ENCODE measurements at places on chromosomes 2 and 18.

DNA sequence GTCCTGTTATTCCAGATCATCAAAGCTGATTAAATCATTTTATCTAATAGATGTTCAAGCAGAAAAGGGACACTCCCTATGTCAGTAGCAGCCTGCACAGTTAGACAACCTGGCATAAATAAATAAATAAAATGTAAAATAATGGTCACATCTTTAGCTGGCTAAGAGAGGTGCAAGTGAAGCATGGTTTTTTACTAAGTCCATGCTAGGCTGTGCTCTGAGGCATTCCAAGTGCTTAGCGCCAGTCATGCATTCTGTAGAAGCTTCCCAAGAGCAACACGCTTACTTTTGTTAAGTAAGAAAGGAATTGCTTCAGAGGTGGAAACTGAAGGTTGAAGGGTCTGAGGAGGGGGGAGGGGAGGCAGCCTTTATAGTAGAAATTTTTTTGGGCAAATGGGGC is 351.2 kb downstream of the CDH2 start:
- no peak for DNase-seq

DNA sequence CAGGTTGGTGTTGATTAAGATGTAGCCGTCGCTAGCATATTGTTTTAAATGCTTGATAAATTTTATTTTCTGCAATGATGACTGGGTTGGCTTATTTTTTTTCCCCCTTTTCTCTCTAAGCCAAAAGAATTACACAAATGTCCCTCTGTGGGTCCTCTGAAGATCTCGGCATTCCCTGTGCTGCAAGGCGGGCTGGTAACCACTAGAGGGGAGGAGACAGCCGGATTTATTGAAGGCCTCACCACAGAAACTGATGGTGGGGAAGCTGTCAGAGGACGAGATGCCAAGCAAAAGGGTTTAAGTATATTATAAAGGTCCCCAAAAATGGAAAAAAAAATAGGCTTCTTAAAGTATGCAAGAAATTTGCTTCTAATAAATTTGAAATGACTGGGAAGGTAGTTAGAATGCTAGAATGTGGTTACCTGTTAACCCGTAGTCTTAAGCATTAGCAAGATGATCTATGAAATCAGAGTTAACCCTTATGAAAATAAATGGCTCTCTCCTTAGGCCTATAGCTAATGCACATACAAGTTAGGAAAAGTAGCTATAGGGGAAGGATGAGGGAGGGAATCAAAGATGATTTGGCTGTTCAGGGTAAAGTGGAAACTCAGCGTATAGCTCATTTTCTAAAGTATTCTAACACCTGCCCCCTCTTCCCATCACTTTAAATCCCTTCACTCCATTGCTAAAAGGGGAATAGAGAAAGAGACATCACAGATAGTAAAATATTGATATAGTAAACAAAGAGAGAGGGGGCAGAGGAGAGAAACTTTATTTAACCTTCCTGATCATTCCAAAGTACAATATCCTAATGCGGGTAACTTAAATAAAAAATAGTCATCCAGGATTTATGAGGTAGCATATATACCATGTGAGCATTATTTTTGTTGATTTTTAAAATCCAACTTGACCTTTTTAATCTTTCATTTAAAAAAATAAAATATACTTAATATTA is 894.5 kb upstream of the POU3F3 start:
- no peak for DNase-seq

GRCh38 chr18:58687871-58688308 is 16.6 kb downstream of the MALT1 start:
- no peak for DNase-seq

DNA sequence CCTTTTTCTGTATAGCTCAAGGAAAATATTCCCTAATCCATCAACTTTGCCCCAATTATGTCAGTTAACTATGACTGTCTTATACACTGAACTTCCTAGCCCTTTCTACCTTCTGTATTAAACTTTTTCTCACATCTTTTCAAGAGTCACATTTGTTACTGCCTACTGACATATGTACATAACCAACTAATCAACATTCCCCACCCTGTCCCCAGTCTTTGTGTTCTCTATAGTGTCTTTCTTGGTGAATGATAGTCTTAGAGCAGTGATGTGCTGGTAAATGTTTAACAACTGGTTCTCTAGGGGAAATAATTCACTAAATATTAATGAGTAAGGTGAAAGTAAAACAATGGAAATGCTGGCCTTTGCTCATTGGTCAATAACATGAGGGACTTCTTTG is 61.6 kb upstream of the PIK3C3 start:
- DNase-seq: no peak

DNA sequence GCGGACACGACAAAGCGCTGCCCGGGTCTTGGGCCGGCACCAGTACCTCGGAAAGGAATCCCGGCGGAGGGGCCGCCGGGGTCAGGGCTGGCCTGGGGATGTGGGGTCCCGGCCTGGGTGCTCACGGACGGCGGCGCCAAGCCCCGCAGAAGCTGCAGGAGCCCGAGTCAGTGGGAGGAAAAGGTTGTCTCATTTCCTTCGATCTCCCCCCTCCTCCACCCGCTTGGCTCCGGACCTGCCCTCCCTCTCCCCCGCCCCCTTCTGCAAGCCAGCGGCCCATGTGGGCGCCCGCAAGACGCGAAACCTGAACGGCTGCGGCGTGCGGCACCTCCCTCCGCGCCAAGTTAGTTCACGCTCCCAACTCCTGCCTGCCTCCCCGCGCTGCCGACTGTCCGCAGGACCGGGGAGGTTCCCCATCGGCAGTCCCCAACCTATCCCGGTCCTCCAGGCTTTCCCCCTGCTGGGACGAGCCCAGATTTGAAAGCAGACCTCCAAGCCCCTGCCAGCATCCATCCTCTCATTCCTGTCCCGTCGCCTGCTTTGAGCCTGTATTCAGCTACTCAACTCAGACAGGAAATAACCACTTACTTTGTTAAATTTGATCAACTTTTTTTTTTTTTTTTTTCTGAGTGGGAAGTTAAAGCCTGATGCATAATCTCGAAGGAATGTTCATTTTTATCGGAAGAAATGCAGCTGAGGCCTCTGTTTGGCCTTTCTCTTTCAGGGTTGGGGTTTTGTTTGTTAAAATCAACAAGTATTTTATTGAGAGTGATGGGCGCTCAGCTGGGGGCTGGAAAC is at the start of gene EVA1A:
TSS of gene EVA1A (minus strand) at position 172 of the 798 bp plus-strand sequence. CDS start 42,799 bp downstream, outside the sequence.
- peak; percentile 81 for DNase-seq

GRCh38 chr2:105928563-105928962 is 183.9 kb downstream of the NCK2 start:
- no peak for DNase-seq

GRCh38 chr2:49165662-49166061 is 11.3 kb upstream of the FSHR start:
- DNase-seq: no peak

- no peak for DNase-seq
These were observed 48.8 kb downstream of the SPP2 start for GRCh38 chr2:234099266-234099665.

GRCh38 chr2:167706800-167707199 is 540.6 kb downstream of the STK39 start:
- DNase-seq: peak; percentile 35

GRCh38 chr18:13382366-13382953 is 163.9 kb downstream of the LDLRAD4 start:
- no peak for DNase-seq

- DNase-seq: no peak
These were observed 89.0 kb upstream of the UBE2E3 start for GRCh38 chr2:180891360-180891759.

DNA sequence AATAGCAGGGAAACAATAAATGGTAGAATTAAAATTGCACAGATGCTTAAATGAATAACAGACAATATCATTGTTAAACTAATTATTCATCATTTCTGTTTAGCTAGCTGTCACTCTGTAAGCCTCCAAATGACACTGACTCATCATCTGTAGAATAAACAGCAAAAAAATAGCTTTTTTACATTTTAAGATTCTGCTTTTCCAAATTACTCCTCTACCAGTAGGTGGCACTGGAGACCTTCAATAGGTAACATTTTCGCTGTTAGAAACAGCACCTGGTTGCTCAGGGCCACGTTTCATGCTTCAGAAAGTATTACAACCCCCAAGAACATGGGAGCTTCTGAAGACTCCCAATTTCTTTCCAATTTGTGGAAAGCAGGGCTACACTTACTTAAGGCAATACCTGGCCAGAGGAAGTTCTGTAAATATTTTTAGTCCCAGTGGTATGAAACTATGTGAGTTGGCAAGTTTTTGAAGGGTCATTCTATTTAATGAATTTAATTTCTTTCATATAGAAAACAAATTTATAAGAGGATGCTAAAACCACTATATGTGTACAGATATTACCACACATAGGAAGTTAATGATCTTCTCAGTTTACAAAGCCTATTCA is 45.4 kb downstream of the TTN start:
- peak; percentile 61 for DNase-seq

GRCh38 chr18:58756596-58757240 is 85.5 kb downstream of the MALT1 start:
- DNase-seq: no peak

DNA sequence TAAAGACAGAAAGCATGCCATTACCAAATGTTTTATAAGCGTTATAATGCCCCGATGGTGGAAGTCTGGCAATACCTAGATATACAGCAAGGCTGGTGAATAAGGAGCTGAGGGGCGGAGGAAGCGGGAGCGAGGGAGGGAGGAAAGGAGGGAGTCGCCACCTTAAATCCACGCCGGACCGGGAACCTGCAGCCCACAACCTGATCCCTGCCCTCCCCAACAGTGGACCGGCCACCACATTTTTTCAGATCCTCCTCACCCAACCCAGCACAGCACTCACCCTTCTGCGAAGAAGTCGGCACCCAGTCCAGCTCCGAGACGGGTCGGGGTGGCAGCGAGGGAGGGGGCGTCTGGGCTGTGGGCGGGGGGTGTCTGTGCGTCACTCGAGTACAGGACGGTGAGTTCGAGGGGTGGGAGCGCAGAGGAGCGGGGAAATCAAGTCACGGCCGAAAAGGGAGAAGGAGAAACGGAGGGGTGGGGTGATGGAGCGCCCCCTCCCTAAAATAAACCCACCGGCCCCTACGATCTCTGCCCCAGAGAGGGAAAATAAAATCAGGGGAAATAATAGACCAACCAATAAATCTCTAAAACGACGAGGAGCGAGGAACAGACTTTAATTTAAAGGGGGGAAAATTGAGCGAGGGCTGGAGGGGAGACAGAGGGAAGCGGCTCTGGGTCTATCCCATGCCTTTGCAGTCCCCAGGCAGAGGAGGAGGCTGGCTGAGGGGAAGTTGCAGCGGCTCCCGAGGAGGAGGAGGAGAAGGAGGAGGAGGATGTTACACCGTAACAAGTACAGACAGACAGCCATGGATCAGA is 96.5 kb upstream of the SERTAD2 start:
- DNase-seq: peak; percentile 30
